ENCODE measurements at places on chromosomes 1 and 21. TPM values are rescaled to one million over a fixed set of nuclear protein-coding genes. Genes with fewer than 3 reads are reported as not detected.
A peak's percentile ranks its signal among the peaks of the same experiment; 100 is the strongest.

- no peak for DNase-seq
These were observed 10.6 kb downstream of the PLXNA2 start for GRCh38 chr1:208233546-208233945.

- DNase-seq: no peak
These were observed 5.1 kb downstream of the KCNJ15 start for GRCh38 chr21:38261851-38262250.

DNA sequence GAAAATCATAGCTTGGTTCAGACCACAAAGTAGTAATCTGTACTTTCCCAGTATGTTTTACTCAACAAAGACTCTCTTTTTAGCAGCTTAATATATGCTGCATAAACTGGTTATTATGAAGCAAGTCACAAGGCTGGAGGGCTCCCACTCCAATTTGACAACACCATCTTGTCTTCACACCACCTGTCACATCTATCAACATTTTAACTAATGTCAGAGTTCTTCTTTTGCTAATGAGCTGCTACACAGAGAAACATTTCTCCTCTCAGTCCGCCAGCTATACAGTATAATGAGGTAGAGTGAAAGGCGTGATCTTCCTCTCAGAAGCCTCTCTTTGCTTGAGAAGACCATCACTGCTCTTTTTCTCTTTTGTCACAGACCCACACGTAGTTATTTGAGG is 230.1 kb downstream of the BARHL2 start:
- no peak for DNase-seq

GRCh38 chr1:178781533-178782330 is 56.7 kb downstream of the RALGPS2 start:
- DNase-seq: no peak

DNA sequence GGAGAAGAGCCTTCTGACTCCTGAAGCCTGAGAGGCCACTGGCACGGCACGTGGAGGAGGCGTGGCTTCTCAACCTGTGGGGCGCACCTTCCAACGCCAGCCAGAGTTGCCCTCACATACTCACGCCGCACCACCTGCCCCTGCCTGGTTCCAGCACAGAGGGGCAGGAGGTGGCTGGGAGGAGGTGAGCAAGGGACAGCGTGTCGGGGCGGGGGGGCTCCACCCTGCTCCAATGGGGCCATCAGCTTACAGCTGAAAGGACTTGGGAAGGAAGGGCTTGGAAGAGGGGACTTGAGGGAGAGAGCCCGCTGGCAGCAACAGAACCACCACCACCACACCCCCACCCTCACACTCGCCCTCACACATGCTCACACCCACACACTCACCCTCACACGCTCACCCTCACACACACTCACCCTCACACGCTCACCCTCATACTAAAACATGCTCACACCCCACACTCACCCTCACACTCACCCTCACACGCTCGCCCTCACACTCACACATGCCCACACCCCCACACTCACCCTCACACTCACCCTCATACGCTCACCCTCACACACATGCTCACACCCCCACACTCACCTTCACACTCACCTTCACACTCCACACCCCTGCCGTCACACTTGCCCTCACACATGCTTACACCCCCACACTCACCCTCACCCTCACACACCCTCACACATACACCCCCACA is 41.6 kb upstream of the EDN2 start:
- DNase-seq: no peak

GRCh38 chr1:24696041-24696755 is 49.0 kb upstream of the CLIC4 start:
- no peak for DNase-seq

DNA sequence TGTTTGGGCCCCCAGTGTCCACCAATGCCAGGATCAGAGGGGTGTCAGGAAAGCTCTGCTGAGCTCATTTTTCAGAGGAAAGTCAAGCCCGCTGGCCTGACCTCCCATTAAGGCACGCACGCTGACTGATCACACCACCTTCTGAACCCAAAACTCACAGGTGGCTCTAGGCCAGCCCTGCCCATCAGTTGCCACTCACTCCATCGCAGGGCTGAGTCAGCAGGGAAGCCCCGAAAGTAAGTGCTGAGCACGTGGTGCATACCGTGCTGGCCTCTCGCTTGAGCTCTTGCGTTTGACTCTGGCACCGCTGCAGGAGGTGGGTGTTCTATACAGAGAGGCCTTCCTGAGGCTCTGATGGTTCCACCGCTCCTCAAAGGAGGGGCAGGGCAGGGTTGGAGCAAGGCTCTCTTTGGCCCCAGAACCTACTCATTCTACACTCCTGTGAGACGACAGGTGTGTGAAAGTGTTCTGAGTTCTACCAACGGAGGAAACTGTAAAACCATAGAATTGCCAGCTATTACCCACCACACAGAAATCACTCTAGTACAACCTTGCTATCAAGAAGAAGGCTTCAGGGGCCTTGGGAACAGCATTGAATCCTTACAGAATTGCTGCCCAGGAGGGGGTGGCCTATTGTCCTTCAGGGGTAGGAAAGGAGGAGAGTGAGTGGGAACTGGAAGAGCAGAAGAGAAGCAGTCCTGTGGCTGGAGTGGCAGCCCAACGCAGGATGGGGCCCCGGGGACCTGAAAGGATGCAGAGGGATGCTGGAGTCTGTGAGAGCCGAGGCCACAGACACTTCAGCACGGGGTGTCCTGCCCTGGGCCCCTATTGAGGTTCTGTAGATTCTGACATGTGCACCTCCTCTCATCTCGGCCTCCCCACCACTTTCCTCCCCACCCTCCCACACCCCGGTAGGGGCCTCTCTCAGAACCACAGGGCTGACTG is 214.7 kb upstream of the EDN2 start:
- DNase-seq: no peak

- no peak for DNase-seq
These were observed 32.3 kb downstream of the CD58 start for GRCh38 chr1:116538544-116538943.

DNA sequence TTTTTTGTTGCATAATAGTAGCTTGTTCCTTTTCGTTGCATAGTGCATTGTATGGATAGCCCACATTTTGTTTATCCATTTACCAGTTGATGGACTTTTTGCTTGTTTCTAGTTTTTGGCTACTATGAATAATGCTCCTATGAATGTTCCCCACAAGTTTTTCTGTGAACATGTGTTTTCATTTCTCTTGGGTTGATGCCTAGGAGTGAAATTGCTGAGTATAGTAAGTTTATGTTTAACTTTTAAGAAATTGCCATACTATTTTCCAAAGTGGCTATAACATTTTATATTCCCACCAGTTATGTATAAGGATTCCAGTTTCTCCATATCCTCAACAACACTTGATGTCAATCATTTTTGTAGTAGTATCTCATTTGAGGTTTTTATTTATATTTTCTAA is 84.8 kb upstream of the CACYBP start:
- no peak for DNase-seq

GRCh38 chr1:159936273-159936904 is 9.0 kb downstream of the IGSF9 start:
- DNase-seq: peak; percentile 58

GRCh38 chr1:228156941-228157728 is 7.4 kb downstream of the GJC2 start:
- DNase-seq: no peak

DNA sequence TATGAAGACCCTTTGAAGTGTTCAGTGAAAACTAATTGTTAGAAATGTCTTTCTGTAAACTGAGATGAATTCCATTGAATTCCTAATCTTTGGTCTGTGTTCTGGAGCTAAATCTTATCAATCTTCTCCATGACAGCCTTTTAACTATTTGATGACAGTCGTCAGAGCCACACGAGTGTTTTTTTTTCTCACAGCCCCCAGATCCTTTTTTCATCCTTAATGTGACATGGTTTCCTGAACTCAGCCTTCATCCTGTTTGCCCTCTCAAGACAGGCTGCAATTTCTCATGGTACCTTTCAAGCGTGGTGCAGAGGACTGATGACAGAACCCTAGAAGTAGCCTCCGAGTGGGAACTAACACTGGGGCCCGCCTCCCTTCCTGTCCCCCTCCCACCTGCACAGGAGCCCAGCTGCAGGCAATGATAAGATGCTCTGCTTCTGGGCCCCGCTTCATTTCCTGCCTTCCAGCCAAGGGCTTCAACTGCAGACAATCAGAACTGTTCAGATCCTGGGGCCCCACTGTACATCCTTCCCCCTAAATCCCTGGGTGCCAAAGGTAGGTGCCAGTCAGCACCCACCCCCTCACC is 114.6 kb upstream of the VAV3 start:
- no peak for DNase-seq

SLC30A10 gene
- polyA plus RNA-seq: 0.10 TPM

HIVEP3 gene
- polyA plus RNA-seq: 3.1 TPM

EVA1C gene
- 2.1 TPM for polyA plus RNA-seq

PHACTR4 gene
- 30.0 TPM for polyA plus RNA-seq

KCNE1 gene
- polyA plus RNA-seq: 0.28 TPM
